ENCODE measurements at places on chromosomes 7 and 10. TPM values are rescaled to one million over a fixed set of nuclear protein-coding genes. Genes with fewer than 3 reads are reported as not detected.
A peak's percentile ranks its signal among the peaks of the same experiment; 100 is the strongest.

DNA sequence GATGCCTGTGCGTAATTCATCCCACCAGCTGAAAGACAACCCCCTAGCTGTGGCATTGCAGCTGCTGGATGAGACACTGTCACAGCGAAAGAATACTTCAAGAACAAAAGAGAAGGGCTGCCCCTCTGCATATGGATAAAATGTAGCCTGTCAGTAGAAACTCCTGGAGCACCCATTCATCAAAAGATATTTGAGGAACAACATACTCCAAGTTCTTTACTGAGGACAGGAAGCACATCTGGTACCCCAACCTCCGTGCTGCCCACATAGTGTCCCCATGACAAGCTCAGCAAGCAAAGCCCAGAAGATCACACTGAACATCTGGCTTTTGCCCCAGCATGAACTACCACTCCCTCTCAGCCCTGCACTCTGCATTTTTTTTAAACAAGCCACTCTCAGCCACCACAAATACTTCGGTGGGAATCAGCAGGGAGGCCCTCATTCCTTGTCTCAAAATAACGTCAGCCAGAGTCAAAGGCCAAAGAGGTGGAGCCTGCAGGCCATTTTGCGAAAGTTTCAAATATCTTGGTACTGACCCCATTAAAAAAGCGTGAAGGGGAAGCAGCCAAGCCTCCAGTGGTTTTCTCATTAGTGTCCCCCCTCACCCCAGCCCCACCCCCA is 1.7 kb downstream of the CREB3L2 start:
- DNase-seq = no peak

GRCh38 chr7:42902331-42902730 is 9.5 kb downstream of the C7orf25 start:
- DNase-seq = no peak

The ASIC3 gene
- 0.29 TPM for total RNA-seq

DNA sequence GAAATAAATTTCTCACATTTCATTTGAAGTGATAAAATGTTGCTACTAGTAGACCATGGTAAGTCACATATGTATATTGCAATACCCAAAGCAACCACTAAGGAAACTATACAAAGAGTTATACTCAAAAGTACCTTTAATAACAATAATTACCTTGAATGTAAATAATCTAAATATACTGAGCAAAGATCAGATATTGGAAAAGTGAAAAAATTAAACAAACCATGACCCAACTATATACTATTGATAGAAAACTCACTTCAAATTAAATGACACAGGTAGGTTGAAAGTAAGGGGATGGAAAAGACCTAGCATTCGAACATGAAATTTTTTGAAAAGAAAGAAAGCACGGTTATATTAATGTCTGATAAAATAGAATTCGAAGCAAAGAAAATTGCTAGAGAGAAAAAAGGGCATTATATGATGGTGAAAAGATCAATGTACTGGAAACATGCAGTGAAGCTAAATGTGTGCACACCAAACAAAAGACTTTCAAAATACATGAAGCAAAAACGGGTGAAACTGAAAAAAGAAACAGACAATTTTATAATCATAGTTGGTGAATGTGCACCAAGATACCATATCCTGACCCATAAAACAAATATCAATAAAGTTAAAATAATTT is 29.1 kb downstream of the TFPI2 start:
- DNase-seq = no peak

DNA sequence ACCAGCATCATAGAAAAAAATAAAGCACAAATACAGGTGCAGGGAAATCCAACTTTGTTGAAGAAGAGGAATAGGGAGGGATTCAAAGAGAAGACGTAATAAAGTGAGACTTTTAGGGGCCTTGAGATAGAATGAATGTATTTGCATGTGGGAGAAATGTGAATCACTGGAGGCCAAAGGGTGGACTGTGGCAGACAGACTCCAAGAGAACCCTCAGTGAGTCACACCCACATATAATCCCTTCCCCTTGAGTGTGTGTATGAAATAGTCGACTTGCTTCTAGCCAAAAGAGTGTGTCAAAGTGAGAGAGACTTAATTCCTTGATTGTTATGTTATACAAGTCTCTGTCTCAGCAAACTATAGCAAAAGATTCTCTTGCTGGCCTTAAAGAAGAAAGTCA is 101.3 kb upstream of the GHITM start:
- DNase-seq = no peak

The LRRD1 gene
- total RNA-seq = 0.29 TPM

The CDHR3 gene
- 6.5 TPM for total RNA-seq

The ARMC3 gene
- total RNA-seq = under 0.01 TPM

The SEMA3A gene
- total RNA-seq = 2.5 TPM

DNA sequence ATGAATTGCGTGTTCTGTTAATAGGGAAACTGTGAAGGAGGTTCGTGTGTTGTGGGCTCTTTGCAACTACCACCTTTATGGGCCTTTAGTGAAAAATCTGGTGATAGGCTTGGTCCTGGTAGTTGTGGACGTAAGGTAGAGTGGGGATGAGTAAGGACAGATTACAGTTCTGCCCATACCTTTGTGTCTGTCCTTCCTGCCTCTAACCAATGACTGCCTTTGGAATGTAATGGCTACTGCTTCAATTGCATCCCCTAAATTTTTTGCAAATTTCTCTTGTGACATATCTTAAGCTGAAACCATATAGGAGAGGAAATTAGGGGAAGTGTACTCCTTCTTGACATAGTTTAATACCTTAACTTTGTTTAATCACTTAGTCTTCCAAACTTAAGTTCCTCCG is 82.3 kb downstream of the ADK start:
- no peak for DNase-seq

GRCh38 chr7:45224832-45225231 is 67.2 kb downstream of the RAMP3 start:
- DNase-seq = no peak

DNA sequence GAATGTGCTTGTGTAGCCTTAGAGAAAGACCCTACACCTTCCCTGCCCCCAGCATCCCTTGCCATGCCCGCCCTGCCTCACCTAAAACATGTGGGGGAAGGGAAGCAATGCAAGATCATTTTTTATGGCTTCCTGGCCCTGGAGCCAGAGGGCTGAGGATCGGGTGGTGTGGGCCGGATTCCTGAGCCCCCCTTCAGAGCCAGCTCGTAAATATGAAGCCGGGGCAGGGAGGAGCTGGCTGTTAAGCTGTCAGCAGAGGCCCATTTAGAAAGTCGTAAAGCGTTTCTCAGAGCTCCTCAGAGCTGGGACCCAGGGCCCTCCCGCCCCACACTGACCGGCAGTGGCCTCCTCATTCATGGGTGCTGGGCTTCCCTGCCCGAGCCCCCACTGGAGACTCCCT is 23.9 kb downstream of the UNC5B start:
- peak; percentile 67 for DNase-seq

DNA sequence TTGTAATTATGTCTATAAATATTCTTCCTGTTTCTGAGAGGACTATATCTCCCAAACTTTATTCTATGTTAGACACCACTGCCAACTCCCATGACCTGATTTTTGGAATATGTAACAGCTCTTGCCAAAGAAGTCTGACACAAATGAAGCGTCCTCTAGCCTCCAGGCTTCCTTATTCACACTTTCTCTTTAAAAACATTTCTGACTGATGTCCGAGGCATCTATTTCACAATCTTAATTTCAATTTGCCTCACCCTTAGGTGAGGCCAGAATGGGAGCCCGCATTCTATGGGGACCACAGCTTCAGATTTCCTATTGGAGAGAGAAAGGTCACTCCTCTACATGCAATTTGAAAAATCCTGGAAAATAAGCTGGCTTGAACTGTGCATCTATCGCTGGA is 873.2 kb downstream of the GATA3 start:
- no peak for DNase-seq

- DNase-seq = no peak
Measured at GRCh38 chr7:42945821-42946626, 13.8 kb downstream of the MRPL32 start.

All from osteoblast (primary cell).